ELF-1 (cell line): ENCODE measurements at places on chromosomes 7 and 10.
A peak's percentile ranks its signal among the peaks of the same experiment; 100 is the strongest.

DNA sequence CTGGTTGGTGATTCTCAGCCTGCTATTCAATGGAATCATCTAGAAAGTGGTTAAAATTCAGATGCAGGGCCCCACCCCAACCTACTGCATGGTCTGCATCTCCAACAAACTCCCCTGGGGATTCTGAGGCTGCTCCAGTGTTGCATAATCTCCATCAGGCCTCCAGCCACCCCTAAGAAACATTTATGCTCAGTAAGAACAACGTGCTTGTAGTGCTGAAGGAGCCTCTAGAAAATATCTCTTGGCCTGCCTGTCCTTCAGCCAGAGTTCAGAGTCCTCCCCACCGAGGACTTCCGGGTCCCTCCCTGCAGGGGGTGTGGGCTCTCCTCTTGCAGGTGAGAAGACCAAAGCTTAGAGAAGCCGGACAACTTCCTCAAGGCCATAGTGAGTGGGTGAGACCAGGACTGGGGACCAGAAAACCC lies 159.8 kb downstream of the SH3PXD2A start:
- no peak for DNase-seq

- DNase-seq, result no peak
These were observed 21.2 kb upstream of the NPS start for GRCh38 chr10:127527891-127528290.

DNA sequence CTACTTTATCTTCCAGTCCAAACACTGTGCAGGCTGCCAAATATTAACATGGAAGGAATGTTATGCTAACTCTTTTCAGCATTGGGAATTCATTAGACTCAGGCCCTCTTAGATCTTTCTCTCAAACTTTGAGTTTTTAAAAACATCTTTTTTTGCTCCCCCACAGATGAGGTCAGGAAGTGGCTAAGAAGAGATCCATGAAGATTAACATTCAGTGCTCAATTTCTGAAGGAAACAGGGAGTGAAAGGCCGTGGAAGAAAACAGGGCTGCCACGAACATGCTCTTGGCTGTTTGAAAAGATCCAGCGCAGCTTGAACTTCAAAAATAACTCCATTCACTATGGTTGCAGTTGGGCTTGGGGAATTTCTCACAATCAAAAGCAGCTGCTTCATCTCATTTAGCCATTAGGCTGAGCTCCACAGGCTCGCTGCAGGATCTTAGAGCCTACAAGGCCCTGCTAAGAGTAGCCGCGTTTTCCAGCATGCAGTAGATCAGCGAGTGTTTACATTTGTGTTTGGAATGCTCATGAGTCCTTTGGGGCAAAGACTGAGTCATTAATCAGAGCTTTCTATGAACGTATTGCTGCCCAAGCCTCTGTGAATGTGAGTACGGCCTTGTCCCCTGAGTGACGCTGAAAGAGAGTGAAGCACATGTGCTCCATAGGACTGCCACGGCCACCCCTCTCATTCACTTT lies 41.2 kb upstream of the TNS3 start:
- DNase-seq, result peak; percentile 65

- DNase-seq, result no peak
These were observed 54.2 kb downstream of the PNLIPRP2 start for GRCh38 chr10:116674901-116675423.

DNA sequence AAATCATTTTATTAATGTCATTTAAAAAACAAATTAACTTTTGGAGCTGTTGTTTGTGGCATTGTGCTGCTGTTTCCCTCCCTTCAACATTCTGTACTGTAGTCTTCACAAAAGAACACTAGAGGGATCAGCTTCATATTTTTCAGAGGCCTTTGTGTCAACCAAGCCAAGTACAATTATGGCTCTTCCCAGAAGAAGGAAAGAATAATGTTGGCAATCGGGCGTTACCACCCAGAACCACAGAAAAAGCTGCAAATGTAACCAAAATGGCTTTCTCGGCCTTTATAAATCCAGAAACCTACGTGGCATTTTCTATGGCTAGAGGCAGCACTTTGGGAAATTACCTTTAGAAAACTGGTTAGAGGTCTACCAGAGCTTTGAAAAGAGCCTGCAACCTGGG lies 98.8 kb upstream of the COL1A2 start:
- DNase-seq, result no peak

DNA sequence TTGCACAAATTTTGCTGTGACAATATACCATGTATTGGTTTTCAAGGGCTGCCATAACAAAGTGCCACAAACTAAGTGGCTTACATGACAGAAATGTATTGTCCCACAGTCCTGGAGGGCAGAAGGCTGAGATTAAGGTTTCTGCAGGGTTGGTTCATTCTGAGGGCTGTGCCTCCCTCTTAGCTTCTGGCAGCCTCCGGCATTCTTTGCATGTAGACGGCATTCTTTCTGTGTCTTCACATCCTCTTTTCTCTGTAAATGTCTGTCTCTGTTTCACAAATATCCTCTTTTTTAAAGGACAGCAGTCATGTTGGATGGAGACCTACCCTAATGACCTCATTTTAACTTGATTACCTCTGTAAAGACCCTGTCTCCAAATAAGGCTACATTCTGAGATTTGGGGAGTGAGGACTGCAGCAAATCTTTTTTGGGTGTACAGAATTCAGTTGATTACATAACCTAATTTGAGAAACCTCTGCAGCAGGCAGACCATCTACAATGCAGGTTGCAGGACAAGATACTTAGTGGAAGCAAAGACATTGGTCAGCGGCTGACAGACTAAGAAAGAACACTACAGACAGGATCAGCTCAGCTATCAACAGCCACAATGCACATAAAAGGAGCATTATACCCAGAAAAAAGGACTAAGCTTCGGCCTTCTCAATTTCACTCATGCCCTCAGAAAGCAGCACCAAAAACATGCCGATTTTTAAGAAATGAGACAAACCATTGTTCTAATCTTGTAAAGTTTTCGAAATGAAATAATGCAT lies 84.6 kb upstream of the FAM3C start:
- DNase-seq, result peak; percentile 48

DNA sequence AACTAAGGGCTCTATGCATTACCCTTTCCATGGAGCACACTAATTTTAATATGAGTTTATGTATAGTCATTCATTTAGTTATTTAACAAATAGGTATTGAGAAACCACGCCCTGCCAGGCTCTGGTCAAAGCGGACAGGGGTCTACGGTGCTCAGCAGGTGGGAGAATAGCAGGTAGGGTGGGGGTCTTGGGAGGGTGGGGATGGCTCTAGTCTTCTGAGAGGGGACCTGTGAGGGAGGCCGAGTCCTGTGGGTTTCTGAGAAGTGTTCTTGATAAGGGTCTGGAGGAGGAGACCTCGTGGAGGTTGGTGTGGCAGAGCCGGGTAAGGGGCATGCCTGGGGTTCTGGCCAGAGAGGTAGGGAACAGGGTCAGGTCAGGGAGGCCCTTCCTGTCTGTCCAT lies 1.1 kb downstream of the WDFY4 start:
- no peak for DNase-seq

- peak; percentile 21 for DNase-seq
These were observed 2.2 kb upstream of the INPP5F start for GRCh38 chr10:119723624-119724023.

DNA sequence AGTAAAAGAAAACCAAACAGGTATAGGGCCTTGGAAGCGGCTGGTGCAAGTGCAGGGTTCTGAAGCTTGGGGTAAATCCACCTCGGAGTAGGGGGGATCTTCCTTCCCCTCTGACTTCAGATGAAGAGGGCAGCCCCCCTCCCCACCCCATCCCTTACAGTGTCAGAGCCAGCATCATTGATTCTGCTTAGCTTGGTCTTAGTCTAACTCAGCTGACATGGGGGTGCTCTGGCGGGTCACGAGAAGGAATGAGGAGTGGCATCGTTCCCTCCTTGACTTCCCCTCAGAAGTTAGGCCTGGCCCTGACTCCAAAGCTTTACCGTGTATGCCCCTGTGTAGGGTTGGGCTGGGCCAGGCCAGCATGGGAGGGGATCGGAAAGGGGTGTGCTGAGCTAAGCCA lies 44.2 kb upstream of the SAMD8 start:
- DNase-seq, result no peak

DNA sequence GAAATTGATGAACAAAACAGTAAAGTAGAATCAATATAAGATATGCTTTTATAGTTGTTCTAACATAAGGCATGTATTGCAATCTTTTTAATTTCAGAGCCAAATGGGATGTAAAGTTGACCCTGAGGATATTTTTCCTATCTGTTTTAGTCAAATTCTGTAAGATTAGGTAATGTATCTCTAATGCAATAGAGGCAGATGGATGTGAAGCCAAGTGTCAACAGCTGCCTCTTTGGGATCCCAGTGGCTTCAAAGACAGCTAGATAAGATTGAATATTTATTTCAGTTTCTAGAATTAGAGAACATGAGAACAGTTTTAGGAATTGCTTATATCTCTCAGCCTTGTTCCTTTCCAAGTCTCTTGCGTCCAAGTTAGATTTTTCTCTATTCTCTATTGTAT lies 208.3 kb downstream of the DNAJB9 start:
- no peak for DNase-seq
